ENCODE measurements at places on chromosomes 3 and 15.

- DNase-seq: peak; percentile 50
Measured at GRCh38 chr15:50884540-50884939, 23.9 kb upstream of the AP4E1 start.

DNA sequence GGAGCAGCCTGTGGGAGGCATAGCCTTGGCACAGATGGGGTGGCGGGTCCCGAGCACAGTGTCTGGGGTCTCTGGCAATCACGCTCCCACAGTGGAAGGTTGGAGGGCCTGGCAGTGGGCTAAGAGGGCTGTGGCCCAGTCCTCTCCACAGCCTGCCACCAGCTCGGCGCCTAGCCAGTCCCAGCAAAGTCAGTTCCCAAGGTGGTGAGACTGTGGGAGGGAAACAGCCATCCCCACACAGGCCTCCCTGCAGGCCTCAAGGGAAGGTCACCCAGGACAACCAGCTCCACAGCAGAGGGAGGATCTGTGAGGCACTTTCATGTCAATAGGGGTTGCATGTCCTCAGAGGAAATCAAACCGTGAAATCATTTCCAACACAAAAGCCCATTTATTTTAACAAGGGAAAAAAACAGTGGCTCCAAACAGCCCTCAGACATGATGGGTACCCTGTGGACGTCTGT is 27.6 kb upstream of the LIMD1 start:
- no peak for DNase-seq

DNA sequence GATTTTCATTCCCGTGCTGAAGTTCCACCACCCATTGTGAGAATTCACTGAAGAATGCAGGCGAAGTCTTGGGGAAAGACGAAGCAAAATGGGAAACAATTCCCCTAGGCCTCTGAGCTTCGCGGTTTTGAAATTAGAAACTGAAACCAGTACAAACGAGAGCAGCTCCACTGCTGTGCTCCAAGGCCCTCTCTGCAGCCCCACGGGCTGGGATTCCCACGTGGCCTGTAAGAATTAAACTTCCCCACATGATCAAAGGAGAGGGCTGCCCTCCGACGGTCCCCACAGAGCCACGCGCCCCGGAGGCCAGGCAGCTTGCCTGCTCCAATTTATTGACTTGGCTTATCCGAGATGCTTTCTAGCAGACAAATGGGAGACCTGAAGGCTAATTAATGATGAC is 144.0 kb downstream of the GREM1 start:
- peak; percentile 77 for DNase-seq

DNA sequence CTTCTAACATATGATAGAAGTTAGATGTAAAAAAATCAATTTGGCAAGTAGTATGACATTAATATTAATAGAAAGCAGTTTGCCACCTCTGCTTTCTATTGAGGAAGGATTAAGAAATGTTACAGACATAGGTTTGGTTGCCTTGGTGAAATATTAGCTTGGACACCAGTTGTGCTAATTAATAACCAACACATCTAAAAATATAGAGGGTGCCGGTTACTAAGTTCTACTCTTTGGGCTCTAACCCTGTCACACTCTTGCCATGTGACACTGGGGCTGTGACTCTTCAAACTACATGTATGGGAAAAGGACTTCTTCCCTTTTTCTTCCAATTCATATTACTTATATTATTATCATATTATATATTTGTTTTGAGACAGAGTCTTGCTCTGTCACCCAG is 64.4 kb downstream of the TRIM71 start:
- no peak for DNase-seq

GRCh38 chr3:132083583-132084279 is 48.9 kb upstream of the CPNE4 start:
- DNase-seq: peak; percentile 80

GRCh38 chr3:79881431-79881830 is 113.6 kb upstream of the ROBO1 start:
- peak; percentile 18 for DNase-seq

DNA sequence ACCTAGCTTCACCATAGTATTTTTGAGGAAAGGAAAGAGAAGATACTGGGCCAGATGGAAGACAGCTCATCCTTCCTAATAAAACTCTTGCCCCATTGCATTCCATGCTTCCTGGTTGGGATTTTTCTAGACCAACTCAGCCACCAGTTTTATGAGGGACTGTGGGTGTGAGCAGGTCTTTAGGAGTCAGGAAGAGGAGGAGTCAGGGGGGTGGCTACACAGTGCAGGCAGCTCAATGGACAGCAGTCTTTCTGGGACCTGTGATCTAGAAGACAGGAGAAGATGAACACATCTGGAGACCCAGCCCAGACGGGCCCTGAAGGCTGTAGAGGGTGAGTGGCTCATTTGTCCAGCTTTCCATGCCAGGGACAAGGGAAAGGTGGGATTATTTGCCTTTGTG is at the start of gene NOX5:
TSS of gene NOX5 (plus strand) at position 242 of the 400 bp plus-strand sequence. CDS start at position 283, 41 bp downstream.
- no peak for DNase-seq

DNA sequence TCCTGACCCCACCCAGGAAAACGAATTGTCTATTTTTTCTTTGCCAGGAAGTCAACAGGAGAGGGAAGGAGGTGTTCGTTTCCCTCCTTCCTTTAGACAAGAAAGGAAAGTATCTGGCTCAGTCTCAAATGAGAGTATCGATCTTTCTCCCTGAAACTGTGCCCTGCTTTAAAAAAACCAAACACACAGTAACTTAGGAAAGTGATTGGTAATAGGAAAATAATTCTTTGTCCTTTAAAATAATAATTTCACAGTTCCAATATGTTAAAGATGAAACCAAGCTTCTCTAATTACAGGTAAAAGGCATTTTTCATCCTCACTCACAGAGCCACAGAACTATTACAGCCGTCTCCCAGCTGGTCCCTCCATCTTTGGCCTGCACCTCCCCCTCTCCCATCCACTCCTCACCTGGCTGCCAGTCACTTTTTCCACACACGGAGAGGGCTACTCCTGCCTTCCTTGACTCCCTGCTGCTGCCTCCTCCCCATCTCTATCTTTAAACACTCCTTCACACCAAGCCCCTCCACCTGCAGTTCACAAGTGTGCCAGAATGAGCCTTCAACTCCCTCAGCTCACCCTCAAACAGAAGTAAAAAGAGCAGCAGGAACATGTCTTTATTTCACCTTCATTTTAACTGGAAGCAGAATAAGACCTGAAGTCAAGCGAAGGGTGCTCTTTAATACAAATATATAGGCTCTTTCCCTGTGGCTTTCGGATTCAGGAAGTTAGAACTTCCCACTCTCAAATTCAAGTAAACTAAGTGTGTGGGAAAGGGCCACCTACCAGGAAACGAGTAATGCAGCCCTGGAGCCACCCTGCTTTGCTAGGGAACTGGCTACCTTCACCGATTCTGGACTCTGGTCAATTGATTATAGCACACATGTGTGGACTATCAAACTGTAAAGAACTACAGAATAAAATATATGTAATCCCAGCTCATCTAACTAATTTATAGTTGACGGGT is 116.4 kb downstream of the SENP2 start:
- DNase-seq: no peak

DNA sequence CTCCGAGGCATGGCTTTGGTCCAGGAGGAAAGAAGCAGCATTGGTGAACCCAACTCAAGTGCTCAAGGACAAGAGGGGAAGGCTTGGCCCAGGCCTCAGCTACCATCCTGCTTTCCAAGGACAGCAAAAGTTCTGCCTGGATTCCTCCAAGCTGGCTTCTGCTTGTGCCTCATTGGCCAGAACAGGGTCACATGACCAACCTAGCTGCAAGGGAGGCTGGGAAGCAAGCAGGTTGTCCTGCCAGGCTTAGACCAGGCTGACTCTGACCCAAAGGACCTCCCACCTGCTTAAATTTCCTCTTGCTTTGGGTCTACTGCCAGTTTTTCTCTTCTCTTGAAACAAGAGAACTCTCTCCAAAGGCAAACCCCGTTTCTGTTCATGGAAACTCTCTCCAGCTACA is 70.7 kb downstream of the RPN1 start:
- no peak for DNase-seq

DNA sequence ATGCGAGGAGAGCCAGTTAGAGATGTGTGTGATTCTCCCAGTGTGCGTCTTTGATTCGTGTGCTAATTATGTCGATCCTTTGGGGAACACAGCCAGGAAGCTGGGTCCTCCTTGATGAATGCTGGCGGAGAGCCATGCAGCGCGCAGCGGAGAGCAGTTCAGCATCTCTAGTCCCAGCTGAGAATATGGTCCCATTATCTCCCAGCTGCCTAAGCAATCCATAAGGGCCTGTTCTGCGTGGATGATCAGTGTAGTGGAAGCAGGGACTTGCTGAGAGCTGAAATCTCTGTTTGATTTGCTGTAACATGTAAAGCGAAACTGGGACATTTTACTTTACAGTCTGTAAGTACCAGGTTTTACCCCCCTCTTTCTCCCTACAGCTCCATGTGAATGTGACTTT is 412.7 kb downstream of the CNTN4 start:
- DNase-seq: no peak

- no peak for DNase-seq
Measured at GRCh38 chr15:98324341-98324970, 323.9 kb upstream of the IGF1R start.

- no peak for DNase-seq
Measured at GRCh38 chr3:13095408-13095937, 22.2 kb upstream of the IQSEC1 start.

GRCh38 chr3:131174752-131175151 is 148.1 kb downstream of the NEK11 start:
- DNase-seq: peak; percentile 27

GRCh38 chr3:143445118-143445517 is 325.5 kb downstream of the CHST2 start:
- peak; percentile 29 for DNase-seq

- peak; percentile 27 for DNase-seq
Measured at GRCh38 chr15:75023872-75024636, 664 bp downstream of the PPCDC start.

GRCh38 chr3:65193531-65193930 is 505.7 kb upstream of the ADAMTS9 start:
- DNase-seq: no peak

GRCh38 chr3:39106281-39106811 is 1.1 kb downstream of the GORASP1 start:
- peak; percentile 33 for DNase-seq

DNA sequence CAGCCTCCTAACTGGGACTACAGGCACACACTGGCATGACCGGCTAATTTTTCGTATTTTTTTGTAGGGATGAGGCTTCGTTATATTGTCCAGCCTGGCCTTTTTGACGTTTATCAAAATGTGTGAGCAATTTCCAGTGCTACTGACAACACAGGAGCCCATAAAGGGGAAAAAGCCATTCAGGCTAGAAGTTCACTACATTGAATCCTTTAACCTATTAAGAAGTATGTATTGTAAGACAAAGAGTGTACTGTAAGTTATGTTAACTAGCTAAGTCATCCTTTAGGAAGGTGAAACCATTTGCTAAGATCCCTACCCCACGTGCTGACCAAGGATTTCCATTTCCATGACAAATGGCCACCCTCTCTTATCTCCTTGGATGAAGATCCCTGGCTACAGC is 156.8 kb downstream of the FOXB1 start:
- DNase-seq: no peak

GRCh38 chr3:169901453-169901852 is 9.9 kb upstream of the SAMD7 start:
- no peak for DNase-seq

- peak; percentile 62 for DNase-seq
Measured at GRCh38 chr3:97822359-97822775, 556 bp downstream of the CRYBG3 start.

GRCh38 chr3:194257916-194258668 is 93.0 kb downstream of the CPN2 start:
- DNase-seq: no peak

DNA sequence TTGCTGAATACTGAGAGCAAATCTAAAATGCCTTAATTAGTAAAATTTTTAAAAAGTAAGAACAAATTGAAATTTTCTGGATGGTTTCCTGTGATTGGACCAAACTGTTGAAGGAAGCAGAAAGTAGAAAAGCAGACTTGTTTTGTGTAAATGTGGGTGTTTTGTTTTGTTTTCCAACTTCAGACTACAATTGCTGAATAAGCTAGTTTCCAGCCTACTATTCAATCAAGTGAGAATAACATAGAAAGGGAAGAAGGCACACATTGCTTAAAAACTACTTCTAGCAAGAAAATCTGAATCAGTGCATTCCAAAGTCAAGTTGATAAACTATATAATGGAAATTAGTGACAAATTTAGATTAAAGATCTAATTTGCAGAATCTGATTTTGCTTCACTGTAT is 519.3 kb downstream of the NLGN1 start:
- no peak for DNase-seq

DNA sequence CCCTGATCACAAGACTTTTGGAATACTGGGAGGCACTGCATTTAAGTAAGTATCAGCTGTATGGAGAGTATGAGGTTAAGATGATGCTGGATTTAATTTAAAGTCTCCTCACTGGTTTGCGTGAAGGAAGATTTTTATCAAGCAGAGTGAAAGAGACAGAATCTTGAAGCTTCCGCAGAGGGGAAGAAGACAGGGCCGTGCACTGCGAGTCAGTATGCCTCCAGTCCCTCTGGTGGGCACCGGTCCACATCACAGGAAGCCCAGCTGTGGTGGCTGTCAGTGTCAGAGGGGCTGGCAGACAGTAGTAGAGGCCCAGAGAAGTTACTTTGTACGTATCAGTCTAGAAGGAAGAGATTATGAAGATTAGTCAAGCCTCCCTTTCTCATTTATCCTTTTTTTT is 379.0 kb upstream of the TPRG1 start:
- no peak for DNase-seq

- DNase-seq: no peak
Measured at GRCh38 chr3:9826815-9827573, 16.8 kb downstream of the RPUSD3 start.

DNA sequence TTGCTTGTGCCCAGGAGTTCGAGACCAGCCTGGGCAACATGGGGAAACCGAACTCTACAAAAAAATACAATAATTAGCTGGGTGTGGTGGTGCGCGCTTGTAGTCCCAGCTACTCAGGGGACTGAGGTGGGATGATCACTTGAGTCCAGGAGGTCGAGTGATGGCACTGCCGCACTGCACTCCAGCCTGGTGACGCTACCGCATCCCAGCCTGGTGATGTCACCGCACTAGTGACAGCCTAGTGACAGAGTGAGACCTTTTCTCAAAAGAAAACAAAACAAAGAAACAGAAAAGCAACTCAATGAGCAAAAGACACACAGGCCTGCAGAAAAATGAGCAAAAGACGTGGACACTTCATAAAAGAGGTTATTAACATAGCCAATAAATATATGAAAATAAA is 19.9 kb upstream of the SYNM start:
- DNase-seq: no peak

DNA sequence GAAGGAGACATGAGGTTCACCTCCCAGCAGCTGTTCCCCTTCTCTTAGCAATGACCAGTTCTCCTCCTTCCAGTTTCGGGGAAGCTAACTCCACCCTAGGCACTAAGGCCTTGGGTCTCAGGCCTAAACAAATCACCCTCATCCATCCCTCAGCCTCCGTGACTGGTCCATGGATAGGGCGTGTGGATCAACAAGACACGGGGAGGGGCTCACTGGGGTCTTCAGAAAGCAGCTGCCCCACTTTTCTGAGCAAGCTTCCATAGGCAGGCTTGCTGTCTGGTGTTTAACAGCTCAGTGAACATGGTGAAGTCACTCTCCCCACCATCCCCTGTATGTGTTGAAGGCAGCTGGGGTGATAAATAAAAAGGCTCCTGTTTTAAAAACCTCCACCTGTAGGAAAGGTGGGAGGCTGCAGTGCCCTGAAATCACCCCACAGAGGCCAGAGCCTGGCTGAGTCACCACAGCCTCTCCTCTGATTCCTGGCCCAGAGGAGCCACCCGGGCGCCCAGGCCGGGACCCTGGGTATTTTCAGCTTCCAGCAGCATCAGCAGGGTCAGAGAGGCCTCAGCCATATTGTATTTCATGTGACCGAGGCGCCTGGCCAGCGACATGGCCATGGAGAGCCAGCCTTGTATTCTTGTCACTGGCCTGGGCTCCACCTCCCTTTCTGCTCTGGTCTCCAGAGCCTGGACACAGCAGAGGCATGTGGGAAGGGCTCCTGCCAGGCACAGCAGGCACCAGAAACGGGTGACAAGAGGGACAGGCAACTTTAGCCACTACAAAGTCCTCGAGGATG is 60.3 kb upstream of the HERC1 start:
- DNase-seq: no peak
